ENCODE measurements at places on chromosomes 3 and 15.

- peak; percentile 71 for DNase-seq
Measured at GRCh38 chr3:50251220-50251619, 15.2 kb downstream of the GNAI2 start.

- DNase-seq = no peak
Measured at GRCh38 chr3:32725721-32726120, 40.7 kb downstream of the CNOT10 start.

- no peak for DNase-seq
Measured at GRCh38 chr3:47283193-47283537, 421 bp downstream of the KLHL18 start.

DNA sequence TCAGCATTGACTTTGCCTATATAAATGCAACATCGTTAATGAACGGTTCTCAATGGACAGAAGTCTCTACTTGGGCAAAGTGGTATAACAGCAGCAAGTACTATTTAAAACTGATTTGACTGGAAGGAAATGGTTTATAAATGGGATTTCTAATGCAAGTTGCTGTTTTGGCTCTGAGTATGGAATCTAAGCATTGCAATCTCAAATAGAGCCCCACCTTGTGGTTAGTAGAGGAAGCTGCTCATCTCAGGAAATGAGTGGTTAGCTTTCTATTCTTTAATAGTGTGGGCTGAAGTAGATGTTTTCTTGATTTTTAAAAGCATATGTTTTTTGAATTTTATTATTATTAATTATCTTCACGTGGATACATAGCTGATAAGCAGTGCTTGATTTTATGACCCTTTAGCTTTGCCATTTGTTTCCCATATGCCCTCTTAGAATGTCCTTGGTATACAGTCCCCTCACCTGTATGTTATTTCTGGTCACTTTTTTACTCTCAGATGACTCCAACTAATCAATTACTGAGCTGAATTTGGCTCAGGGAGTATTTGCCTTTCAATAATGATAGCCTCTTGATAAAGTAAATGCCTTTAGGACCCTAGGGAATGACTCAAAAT is 67.1 kb downstream of the OXSM start:
- DNase-seq = peak; percentile 31

GRCh38 chr3:39361252-39361927 is 21.8 kb upstream of the SLC25A38 start:
- no peak for DNase-seq

DNA sequence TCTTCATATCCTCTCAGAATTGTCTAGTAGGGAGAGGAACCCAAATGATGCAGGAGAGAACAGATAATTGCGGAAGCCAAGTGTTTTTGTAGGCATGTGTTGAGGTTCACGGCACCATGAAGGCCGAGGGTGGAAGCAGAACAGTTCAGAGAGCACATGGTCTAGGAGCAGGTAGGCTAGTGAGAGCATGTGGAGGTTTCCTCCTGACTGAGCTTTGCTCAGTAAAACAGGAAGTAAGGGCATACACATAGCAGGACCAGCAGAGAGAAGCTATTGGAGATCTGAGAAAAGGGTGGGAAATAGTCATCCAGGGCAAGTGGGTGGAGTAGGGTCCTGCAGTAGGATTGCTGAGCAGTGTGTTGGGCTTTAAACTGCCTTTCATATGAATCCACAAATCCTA is 491.1 kb downstream of the FHIT start:
- no peak for DNase-seq

- DNase-seq = peak; percentile 88
Measured at GRCh38 chr3:57007521-57008460, 52.7 kb upstream of the SPATA12 start.

GRCh38 chr3:98433764-98434163 is 29.2 kb upstream of the OR5K1 start:
- DNase-seq = no peak

DNA sequence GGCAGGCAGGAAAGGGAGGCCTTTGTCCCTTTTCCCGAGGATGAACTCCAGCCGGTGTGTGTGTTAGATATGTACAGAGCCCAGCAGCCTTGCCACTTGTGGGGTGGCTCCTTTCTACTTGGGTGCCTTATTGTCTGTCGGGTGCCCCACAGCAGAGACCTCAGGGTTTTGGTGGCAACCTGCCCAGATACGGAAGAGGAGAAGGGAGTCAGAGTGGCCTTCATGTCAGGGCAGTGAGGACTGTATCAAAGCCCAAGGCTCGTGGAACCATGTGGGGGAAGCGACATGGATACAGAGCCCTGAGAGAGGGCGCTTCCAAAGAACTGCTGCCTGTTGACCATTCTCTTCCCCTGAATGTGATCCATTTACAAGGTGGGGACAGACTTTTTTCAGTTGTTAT is 166.2 kb downstream of the SLCO3A1 start:
- DNase-seq = no peak

- peak; percentile 10 for DNase-seq
Measured at GRCh38 chr3:179179979-179180759, 32.0 kb downstream of the PIK3CA start.
